ENCODE measurements at places on chromosomes 11 and 22.

DNA sequence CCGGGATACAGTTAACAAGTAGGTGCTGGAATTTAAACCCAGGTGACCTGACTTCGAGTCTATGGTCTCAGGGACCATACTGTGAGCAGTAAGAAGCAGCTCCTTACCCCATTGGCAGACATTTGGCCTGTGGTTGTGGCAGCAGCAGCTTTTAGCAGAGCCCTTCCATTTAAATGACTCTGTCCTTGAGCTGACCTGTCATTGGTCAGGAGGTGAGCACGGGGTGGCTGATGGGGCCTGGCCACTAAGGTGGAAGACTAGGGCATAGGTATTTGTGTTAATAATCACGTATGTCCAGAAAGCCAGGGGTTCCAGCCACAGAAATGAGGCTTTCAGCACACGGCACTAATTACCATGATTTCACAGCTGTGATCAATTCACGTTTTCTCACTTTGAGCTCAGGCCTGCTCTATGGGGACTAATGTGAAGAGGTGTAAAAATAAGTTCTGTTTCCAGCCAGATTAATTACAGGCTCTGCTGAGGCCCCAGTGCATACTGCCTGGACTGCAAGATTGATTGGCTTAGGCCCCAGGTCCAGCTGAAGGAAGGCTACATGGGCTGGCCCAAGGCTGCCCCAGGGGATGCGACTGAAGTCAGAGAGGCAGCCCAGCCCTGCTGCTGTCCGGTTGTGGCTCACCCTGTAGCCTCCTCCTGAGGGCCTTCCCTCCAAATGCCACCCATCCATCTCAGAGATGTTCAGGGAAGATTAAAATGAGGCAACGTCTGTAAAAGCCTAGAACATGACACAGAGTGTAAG lies 76.0 kb downstream of the FDX1 start:
- no peak for DNase-seq

GRCh38 chr11:8610532-8611116 lies 16.6 kb upstream of the STK33 start:
- peak; percentile 49 for DNase-seq

DNA sequence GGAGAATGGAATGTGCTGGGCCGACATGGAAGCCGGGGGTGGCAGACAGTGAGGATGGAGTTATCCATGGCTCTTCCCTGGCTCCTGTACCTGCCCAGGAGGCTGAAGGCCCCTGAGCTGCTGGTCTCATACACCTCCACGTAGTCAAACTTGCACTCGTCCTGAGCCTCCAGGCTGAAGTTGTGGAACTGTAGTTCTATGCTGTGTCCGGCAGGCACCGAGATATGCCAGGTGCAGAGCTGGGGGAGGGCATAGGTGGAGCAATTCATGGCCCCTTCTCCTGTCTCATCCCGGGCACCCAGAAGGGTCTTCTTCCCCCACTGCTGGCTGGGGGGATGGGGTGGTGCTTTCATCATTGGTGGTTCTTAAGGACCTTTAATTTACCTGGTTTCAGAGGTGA lies 2.8 kb downstream of the MFRP start:
- no peak for DNase-seq

- DNase-seq, result no peak
Measured at GRCh38 chr11:32427616-32427934, 7.8 kb downstream of the WT1 start.

- DNase-seq, result no peak
Measured at GRCh38 chr22:30178181-30179126, 68.1 kb downstream of the LIF start.

DNA sequence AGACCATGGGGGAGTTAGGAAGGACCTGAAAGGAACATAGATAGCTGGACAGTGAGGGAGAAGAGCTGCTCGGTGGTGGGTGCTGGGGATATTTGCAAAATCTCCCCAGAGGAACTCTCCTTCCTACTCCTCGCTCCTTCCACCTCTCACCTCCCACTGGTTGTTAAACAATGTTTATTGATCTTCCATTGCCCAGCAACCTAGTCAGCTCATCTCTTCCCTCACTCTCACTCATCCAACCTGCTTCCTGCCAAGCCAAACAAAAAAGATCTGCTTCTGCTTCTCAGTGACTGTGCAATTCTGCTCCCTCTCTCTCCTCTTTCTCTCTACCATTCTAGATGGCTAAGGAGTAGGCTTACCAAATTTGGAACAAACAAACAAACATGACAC lies 115.0 kb downstream of the SLC1A2 start:
- peak; percentile 56 for DNase-seq

GRCh38 chr11:57647960-57648800 lies 1.5 kb downstream of the YPEL4 start:
- peak; percentile 36 for DNase-seq

- no peak for DNase-seq
Measured at GRCh38 chr11:126485986-126486635, 130.6 kb downstream of the ST3GAL4 start.

- DNase-seq, result no peak
Measured at GRCh38 chr11:47593934-47594855, at the start of gene C1QTNF4. Gene C1QTNF4, minus strand, starts transcription at chr11:47594411. Its CDS starts 3,601 bp downstream, at chr11:47590810.

GRCh38 chr11:86388198-86388597 lies 13.5 kb downstream of the CCDC81 start:
- DNase-seq, result peak; percentile 53

- DNase-seq, result no peak
Measured at GRCh38 chr22:30921108-30921507, 47.5 kb downstream of the MORC2 start.

- DNase-seq, result no peak
Measured at GRCh38 chr22:33109514-33110430, 51.6 kb upstream of the SYN3 start.

- no peak for DNase-seq
Measured at GRCh38 chr11:35905646-35906276, 38.1 kb upstream of the LDLRAD3 start.

DNA sequence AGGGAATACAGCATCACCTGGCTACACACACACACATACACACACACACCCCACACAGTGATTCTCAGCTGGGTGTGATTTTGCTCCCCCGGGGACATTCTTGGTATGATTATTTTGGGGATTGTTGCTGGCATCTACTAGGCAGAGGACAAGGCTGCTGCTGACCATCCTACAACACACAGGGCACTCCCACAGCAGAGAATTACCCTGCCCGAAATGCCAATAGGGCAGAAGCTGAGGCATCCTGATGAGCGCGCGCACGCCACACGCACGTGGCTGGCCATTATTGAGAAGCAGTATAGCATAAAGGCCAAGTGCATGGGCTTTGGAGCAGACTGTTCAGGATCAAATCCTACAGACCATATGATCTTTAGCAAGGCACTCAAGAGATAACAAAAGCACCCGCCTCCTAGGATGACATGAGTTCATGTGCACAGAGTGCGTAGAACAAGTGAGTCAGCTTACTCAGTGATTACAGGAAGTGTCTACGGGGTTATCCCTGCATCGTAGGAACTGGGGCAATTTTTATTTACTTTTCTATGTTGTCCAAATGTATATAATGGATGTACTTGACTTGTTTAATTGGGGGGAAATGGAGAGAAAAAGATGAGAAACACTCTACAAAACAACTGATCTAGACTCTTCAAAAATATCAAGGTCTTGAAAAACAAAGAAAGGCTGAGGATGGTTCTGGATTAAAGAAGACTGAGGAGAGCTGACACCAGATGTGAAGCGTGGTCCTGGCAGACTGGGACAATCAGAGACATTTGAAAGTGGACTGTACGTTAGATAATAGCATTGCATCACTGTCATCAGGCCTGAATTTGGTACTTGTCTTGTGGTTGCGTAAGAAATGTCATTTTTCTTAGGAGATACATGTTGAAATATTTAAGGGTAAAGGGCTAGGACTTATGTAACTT lies 7.2 kb upstream of the EHD1 start:
- no peak for DNase-seq

DNA sequence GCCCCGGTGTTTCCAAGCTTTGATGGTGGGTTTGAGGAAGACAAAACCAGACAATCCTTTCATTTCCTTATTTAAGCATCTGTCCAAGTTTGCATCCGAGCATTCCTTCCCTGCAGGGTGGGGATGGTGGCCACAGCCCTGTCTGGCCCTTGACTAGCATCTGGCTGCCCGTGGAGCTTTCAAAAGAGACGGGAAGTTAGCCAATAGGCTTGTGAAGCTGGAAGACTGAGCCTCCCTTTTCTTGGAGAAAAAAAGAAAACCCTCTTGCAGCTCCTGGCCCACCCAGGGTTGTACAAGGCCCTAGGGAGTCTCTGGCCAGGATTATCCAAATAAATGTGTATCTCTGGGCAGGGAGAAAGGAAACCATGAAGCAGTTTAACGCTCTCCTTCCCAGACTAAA lies 60.6 kb downstream of the MICAL2 start:
- DNase-seq, result no peak

GRCh38 chr11:67321313-67321871 lies 18.1 kb downstream of the SSH3 start:
- no peak for DNase-seq

GRCh38 chr11:111362887-111363411 lies 16.1 kb downstream of the POU2AF1 start:
- no peak for DNase-seq

DNA sequence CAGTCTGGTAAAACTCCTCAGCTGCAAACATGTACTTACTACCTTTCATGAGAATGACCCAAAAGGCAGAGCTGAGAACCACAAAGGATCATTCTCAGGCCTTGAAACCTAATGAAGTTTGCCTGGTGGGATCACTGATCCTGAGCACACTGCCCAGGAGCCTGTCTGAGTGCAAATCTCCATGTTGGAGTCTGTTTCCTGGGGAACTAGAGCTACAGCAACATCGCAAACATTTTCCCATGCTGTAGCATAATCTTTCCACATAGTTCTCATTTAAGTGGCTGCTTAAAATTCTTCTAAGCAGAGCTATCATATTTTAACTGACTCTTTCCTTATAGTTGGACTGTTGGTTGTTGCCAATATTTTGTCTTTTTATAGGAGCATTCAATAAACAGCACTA lies 58.5 kb downstream of the GUCY1A2 start:
- DNase-seq, result no peak

DNA sequence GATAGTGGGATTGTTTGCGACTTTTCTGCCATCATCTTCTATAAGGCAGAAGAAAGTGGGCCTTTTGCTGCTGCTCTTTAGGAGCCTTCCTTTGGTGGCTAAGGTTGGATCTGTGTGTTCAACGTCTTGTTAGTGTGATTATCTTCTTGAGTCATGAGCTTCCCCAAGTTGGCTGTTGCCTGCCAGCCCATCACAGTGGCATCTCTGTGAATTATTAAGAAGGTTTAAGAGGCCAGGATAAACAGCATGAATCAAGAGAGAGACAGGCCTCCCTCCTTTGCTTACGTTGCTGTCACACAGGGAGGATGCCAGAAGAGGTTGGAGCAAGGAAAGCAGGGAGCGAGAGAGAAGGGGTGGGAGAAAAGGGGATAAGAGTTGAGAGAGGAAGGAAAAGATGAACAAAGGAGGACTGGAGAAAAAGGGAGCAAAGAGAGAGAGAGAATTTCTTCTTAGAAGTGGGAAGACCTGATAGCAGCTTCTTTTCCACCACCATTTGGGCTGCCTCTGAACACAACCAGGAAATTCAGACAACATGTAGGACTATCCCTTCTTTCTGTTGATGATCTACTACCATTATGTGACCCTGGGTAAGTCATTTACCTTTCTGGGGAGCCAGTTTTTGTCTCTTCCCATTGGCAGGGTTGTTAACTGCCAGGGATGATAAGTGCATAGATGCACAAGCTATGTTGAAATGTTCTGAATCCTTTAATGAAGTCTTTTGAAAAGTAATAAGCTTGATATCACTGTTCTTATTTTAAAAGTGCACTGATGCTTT lies 126.5 kb downstream of the NAV2 start:
- peak; percentile 93 for DNase-seq

- no peak for DNase-seq
Measured at GRCh38 chr11:77728203-77728786, 90.7 kb upstream of the CLNS1A start.

- DNase-seq, result no peak
Measured at GRCh38 chr11:118263112-118263511, 985 bp downstream of the MPZL2 start.

- DNase-seq, result peak; percentile 95
Measured at GRCh38 chr11:86802601-86803051, 2.3 kb downstream of the PRSS23 start.

GRCh38 chr22:49712195-49712791 lies 115.4 kb downstream of the BRD1 start:
- no peak for DNase-seq

- no peak for DNase-seq
Measured at GRCh38 chr11:79510960-79511359, 70.1 kb upstream of the TENM4 start.

GRCh38 chr11:130580372-130580771 lies 131.9 kb downstream of the ADAMTS15 start:
- DNase-seq, result peak; percentile 95

DNA sequence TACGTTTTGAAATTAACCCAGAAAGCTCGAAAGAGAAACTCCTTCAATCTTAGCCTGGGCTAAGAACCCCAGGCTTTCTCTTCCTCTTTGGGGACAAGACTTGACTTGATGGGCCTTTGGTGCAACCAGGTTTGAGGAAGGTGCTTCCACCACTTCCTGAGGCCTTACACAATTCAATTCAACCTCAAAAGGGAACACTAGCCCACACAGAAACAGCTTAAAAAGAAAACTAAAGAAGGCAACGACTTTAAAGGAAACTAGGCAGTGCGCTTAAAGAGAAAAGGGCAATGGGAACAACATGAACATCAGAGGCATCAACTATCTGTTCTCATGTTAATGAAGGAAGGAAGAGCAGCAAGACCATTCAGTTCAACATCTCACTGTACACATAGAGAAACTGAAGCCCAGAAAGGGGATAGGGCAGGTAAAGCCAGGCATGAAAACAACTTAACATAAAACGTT lies 24.8 kb downstream of the PAK1 start:
- no peak for DNase-seq

GRCh38 chr22:20251491-20251890 lies 16.6 kb downstream of the RTN4R start:
- DNase-seq, result no peak

GRCh38 chr11:122882189-122882856 lies at the start of gene JHY:
Gene JHY, plus strand, starts transcription at chr11:122882759. Its CDS starts 3,091 bp downstream, at chr11:122885850.
- peak; percentile 51 for DNase-seq

DNA sequence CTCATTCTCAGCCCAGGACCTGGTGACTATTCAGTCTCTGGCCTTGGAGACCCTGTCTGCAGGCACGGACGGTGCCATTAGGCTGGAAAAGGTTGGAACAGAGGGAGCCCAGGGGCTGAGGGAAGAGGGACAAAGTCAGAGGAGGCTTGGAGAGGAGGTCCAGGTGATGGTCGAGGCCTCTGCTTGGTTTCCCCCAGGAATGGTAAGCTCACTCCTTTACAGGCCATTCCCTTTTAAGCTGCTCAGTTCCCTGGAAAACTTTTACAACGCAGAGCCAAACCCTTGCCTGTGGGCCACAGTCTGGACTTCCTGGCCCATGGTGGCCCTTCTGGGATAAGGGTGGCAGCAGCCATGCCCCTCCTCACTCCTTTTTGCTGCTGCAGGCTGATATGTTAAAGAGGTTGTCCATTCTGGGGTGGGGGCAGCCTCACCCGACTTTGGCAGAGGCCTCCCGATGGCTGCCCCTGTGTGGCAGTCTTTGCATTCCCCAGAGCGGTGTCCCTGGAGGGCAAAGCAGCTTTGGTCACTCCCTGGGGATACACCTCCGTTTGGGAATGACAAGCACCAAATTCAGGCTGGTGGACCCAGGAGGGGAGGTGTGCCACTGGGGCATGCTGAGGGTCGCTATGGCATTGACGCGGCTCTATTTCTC lies 34.0 kb upstream of the RFPL3 start:
- no peak for DNase-seq

Measured in kidney tubule cell (primary cell).